ENCODE measurements at places on chromosomes 13 and 19.

DNA sequence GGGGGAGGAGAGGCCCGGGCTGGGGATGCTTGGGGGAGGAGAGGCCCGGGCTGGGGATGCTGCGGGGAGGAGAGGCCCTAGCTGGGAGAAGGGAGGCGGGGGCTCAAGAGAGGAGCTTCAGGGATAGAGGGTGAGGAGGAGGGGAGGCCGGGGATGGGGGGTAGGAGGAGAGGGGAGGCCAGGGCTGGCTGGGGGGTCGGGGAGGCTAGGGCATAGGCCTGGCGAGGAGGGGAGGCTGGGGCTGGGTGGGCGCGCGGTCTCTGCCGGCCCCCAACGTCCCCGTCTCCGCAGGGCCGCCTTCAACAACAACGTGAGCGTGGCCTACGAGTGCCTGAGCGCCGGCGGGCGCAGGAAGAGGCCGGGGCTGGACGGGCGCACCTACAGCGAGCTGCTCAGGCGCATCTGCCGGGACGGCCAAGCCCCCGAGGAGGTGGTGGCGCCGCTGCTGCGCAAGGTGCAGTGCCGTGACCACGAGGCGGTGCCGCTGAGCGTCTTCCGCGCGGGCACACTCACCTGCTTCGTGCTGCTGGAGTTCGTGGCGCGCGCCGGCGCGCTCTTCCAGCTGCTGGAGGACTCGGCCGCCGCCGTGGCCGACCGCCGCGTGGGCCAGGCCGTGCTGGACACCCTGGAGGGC lies 11.4 kb downstream of the TPGS1 start:
- DNase-seq: no peak

- DNase-seq: peak; percentile 6
Observed at GRCh38 chr13:59960683-59961082, 203.0 kb downstream of the DIAPH3 start.

DNA sequence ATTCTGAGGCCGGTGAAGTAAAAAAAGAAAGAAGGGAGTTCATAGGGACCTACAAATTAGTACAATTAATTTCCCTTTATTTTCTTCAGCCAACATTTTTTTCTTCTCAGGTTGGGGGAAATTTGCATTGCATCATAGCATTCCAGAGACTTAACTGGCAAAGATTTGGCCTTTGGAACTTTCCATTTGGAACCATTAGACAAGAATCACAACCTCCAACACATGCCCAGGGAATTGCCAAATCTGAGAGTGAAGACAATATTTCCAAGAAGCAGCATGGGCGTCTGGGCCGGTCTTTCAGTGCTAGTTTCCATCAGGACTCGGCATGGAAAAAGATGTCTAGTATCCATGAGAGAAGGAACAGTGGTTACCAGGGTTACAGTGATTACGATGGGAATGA lies 6.4 kb upstream of the ERCC5 start:
- DNase-seq: peak; percentile 28

DNA sequence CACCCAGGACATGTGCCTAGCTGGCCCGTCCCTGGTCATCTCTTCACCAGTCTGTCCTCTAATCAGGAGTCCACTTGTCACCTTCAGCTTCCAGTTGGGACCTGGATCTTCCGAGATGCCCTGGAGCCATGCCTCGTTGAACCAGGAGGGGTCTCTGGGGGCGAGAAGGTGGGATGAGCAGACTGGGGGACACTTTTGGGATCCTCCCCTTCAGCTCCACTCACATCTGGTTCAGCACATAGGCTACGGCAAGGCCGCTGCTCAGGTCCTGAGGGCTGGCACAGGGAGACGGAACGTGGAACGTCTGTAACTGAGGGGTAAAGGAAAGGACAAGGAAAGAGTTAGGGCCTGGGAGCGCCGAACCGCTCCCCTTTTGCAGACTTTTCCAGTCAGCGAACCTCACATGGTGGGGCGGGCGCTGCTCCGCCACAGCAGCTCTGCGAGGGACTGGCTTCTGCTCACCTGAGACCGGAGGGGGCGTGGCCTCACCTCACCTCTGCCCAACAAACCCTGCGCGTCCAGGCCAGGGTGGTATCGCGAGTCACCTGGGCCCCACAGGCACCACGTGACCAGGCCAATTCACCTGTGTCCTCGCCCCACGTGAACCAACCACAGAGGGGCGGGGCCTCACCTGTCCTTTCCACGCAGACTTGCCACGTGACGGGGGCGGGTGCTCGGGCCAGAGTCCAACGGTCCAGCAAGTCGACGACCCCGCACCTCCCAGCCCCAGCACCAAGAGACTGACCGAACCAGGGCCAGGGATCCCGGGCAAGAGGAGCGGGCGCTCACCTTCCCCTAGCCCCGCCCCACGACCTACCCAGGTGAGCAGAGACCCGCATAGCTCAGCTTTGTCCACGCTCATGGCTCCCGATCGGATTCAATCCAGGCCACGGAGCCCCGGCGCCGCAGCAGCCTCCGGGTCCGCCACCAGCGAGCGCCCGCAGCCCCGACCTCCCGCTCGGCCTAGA lies at the start of gene HOOK2:
TSS of gene HOOK2 (minus strand) at position 965 of the 968 bp plus-strand sequence. CDS start at position 862, 103 bp downstream.
- no peak for DNase-seq

GRCh38 chr13:27541386-27541785 lies 78.9 kb downstream of the LNX2 start:
- peak; percentile 56 for DNase-seq

DNA sequence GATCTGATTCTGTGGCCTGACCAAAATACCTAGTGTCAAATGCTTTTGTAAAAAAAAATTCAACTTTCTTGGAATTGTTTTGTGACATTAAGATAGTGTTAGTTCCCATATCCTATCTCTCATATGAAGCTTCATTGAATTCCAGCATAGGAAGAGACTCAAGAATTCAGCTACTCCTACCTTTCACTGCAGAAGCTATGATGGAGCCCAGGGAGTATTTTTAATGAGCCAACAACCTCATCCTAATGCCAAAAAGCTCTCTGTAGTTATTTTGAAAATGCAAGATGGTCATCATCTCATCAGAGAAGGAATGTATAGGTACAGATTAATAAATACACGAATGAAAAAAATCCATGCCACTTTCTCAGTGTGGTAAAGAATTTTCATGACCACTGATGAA lies 431.2 kb upstream of the SGCG start:
- DNase-seq: no peak

DNA sequence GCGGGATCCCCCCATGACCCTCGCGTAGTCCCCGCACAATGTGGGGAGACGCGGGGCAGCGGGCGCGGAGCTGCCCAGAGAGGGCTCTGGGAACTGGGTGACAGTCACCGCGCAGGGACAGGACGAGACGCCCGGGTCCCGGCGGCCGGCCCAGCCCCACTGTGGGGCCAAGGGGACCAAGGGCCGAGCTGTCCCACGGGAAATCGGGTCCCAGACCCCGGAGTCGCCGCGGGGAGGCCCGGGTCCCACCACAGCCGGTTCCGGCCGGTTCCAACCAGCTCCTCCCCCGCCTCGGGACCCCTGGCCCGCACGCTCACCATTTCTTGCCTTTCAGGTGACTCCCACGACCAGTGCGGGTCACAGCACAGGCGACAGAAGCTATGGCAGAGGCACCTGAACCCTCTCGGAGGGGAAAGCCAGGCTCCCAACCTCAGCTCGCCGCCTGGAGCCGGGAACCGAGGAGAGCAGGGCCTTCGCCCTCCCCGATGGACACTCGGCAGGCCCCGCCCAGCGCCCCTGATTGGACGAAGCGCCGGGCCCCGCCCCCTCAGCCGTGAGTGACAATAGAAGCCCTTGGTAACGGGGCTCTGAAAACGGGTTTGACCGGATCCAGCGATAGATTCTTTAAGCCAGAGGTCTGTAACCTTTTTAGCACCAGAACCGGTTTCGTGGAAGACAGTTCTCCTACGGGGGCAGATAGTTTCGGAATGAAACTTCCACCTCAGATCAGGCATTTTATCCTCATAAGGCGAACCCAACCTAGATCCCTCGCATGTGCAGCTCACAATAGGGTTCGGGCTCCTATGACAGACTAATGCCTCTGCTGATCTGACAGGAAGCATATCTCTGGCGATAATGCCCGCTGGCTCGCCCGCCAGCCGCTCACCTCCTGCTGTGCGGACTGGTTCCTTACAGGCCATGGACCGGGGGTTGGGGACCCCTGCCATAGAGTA lies at the start of gene ZNF433:
TSS of gene ZNF433 (minus strand) at position 460 of the 953 bp plus-strand sequence. CDS start at position 320, 140 bp downstream.
- DNase-seq: peak; percentile 99

GRCh38 chr13:95122063-95122462 lies 179.2 kb downstream of the ABCC4 start:
- no peak for DNase-seq

GRCh38 chr19:57803594-57804325 lies 11.0 kb downstream of the ZNF552 start:
- peak; percentile 77 for DNase-seq

DNA sequence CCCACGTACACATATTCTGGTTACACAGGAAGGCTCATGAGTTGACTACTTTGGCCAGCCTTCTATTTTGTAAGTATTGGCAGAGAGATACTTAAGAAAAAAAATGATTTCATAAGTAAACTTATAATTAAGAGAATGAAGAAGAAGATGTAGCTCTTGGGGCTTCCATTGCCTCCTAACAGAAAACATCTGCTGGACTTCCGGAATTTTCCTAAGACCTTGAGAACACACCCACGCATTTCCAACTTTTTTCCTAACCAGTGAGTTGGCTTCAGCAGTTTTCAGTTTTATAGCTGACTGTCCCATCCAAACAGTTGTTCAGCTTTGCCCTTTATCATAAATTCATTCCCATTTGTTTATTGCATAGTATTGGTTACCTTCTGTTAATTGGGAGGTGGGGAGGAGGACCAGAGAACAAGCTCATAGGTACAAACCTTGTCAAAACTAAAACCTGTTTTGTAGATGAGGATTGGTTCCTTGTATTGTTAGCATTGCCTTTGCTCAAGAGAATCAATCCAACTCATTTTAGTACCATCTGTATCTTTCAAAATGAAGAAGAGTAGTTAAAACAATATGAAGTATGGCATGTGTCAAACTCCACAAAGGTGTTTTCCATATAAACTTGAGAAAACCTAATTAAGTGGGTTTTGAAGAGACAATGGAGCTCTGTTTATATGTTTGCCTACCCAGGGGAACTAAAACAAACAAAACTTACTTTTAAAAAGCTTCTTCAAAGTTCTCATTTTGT lies 93.9 kb downstream of the COL4A2 start:
- DNase-seq: peak; percentile 60

- peak; percentile 82 for DNase-seq
Observed at GRCh38 chr19:7888145-7888825, at the start of gene LRRC8E. LRRC8E (plus strand) TSS chr19:7888510; CDS start chr19:7895604, 7,094 bp downstream.

DNA sequence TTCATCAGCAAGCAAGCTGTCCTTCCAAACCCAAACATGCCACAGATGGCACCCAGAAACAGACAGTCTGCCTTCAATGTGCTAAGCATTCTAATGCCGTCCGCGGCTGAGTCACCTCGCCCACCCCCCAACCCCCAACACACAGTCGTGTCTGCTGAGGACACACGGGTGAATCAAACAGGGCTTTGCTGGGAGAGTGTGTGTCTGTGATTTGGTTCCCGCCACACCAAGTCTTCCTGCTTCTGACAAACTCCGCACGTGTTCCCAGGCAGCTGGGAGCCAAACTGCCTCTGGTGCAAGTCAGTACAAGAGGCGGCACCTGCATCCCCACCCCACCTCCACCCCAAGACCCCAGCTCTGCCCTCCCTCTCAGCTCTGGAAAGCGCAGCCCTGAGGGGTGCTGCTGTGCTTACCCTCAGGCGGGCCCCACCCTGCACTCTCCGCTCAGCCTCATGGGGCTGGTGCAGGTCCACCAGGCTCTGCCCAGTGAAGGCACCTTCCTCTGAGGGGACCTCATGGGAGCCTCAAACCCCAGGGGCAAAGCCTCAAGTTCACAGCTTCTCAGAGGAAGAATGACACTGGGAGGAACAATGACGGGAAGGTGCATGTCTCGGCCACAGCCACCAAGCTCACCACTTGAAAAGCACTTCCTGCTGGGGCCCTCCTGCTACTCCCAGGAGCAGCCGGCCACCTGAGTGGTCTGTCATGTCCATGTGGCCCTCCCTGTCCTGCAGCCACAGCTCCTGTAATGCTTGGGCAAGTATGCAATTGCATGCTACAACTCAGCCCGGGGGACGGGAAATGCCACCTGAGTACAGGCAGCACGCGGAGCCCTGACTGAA lies 15.0 kb upstream of the SLC35E1 start:
- DNase-seq: peak; percentile 62

GRCh38 chr19:55209693-55210472 lies 582 bp upstream of the PTPRH start:
- DNase-seq: peak; percentile 60

GRCh38 chr19:17332677-17333581 lies 1.7 kb downstream of the ANO8 start:
- no peak for DNase-seq

DNA sequence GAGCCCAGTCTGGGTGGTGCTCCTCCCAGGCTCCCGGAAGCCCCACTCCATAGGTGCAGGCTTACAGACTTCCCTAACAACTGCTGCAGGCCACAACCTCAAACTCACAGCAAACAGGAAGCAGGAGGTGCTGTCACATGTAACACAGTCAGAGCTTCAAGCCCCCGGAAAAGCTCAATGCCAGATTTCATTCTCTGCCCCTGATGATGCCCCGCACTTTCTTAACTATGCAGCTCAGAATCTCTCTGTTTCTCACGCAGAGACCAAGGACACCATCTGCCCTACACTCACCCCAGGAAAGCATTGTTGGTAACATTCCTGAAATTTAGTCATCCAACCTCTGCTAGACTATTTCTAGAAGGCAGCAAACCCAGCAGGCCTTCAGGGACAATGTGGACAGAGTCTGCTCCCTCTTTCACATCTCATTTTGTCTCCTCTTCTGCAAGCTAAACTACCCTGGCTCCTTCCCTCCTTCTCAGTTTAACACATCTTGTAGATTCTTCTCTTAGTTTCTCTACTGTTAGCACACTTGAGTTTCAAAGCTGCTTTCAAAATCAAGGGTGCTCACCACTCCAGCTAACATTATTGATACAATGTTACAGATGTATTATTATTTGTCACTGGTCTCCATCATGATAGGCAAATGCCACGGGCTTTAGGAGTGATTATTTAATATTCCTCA lies 162.5 kb downstream of the KCTD12 start:
- peak; percentile 82 for DNase-seq

DNA sequence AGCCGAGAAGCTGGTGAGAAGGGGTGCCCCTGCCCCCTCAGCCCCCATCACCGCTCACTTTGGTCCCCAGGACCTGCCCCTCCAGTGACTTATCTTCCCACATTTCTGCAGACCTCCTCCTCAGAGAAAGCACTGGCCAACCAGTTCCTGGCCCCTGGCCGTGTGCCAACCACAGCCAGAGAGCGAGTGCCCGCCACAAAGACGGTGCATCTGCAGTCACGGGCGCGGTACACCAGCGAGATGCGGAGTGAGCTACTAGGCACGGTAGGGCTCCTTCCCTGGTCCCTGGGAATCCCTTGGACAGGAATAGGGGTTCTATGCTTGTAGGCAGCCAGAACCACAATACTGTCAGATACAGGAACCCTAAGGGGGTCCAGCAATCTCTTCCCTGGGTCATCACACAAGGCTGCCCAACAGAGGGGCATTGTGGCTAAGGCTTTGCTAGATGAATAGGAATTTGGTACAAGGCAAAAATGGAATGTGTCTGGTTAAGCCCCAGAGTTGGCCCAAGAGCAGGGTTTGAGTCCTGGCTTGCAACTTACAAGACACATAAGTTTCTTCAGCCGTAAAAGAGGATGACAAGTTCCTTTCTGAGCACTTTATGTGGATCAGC lies 1.0 kb downstream of the USE1 start:
- DNase-seq: no peak

DNA sequence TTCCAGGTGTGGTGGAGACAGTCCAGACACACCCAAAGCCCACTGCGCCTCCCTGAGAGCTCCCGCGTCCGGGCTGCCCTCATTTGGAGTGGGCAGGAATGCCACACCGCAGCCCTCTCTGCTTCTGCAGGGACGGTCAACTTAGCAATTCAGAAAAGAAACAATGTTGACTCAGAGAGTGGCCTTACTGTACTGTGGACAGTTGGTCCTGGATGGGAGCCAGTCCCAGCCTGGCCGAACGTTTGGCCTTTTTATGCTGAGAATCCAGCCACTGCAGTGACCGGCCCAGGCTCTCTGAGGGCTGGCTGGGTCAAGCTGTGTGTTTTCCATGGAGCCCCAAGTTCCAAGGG lies 7.2 kb downstream of the GAS6 start:
- no peak for DNase-seq

All from GM03348 (cell line).